Esophagus muscularis mucosa (tissue), 4 donors: ENCODE measurements at places on chromosomes 2 and 18. TPM values are rescaled to one million over a fixed set of nuclear protein-coding genes. Genes with fewer than 3 reads are reported as not detected.

DNA sequence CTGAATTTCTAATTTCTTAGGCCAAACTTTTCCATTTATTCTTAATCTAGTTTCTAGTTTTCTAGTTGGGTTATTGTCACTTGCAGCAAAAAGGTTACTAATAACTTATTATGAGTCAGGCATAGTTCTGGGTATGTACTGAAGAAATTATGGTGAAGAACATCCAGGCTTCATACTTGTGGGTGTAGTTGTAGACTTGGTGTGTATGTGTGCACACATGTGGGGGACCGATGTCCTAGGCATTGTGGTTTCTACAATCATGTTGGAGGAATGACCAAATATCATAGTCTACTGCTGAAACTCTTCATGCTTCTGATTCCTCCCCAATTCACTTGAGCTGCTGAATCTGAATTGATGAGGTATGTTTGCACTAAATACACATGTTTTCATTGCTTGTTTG lies 141.2 kb downstream of the PMAIP1 start:
- no peak for DNase-seq

GRCh38 chr2:169287666-169288065 lies 74.7 kb downstream of the LRP2 start:
- no peak for DNase-seq

GRCh38 chr2:43071599-43072550 lies 154.5 kb downstream of the ZFP36L2 start:
- DNase-seq: no peak

GRCh38 chr2:174781298-174781697 lies 17.0 kb upstream of the CHRNA1 start:
- no peak for DNase-seq

DNA sequence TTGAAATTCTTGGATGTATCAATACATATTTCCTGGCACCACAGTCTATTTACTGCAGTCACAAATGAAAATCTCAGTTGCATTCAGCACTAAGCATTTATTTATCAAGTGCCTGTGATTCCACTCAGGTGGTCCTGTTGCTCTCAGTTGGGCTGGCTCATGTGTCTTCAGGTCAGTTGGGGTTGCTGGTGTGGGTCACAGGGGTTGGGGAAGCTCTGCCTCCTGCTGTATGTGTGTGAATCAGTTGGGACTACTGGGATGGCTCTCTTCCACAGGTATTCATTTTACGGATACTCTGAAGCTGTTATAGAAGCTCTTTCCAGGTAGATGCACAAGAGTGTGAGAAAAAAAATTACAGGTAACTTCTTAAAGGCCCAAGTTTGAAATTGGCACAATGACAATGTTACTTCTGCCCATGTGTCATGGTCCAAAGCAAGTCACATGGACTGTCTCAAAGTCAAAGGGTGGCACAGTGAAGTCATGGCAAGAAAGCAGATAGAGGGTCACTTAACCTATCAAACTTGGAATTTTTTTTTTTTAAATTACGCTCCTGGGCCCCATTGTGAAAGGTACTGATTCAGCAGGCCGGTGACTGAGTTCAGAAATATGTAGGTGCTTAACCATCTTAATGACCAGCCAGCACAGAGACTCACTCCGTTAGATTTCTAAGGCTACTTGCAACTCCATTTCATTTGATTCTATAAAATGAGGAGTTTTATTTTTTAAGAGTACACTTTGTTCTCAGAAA lies 249.2 kb upstream of the GCFC2 start:
- DNase-seq: no peak

- DNase-seq: no peak
Measured at GRCh38 chr2:29532436-29532835, 388.9 kb downstream of the ALK start.

GRCh38 chr2:7194950-7195349 lies 277.7 kb downstream of the RNF144A start:
- DNase-seq: no peak

GRCh38 chr18:10424585-10425307 lies 29.7 kb upstream of the APCDD1 start:
- no peak for DNase-seq

The COL5A2 gene
- total RNA-seq: 49.9 TPM

The GLI2 gene
- 7.1 TPM for total RNA-seq

The SH3YL1 gene
- 20.3 TPM for total RNA-seq
